Upper lobe of right lung (tissue), 1 donor: ENCODE measurements at places on chromosomes 11 and 22. TPM values are rescaled to one million over a fixed set of nuclear protein-coding genes. Genes with fewer than 3 reads are reported as not detected.

NCF4 gene
- total RNA-seq = 37.0 TPM

POLA2 gene
- 9.5 TPM for total RNA-seq

A4GALT gene
- total RNA-seq = 25.7 TPM

NECTIN1 gene
- total RNA-seq = 10.4 TPM

BAIAP2L2 gene
- 0.29 TPM for total RNA-seq

PHF21B gene
- 0.12 TPM for total RNA-seq

LRRC74B gene
- not detected for total RNA-seq
